Cortex of kidney (tissue), 1 donor: ENCODE measurements at places on chromosomes 6 and 20.

- no peak for DNase-seq
Measured at GRCh38 chr6:135147637-135148592, 33.2 kb upstream of the MYB start.

- no peak for DNase-seq
Measured at GRCh38 chr6:24723270-24723669, 4.3 kb upstream of the C6orf62 start.

DNA sequence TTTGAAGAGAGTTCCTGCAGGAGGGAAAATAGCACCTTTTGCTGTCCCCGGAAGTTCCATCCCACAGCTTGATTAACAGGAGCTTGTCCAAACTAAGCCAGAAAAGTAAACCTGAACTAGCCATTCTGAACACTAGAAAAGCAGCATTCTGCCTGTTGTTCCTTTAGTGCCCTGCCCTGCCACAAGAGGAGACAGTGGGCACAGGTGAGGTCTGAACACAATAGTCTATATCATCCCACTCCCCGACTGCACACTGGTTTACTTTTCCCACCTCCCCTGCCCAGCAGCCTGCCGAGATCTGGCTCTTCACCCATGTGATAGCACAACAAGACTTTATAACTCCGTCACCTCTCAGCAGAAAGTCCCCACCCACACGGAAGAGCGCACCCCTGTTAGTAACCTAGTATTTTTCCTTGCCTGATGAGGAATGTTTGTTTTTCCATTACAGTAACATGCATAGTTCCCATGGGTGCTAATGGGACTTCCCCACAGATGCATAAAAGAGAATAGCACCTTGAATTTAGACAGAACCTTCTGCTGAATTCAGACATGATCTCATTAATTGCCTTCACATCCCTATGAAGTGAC lies 59.7 kb downstream of the TFAP2A start:
- no peak for DNase-seq

GRCh38 chr20:62500237-62500864 lies 24.6 kb upstream of the GATA5 start:
- DNase-seq = no peak

DNA sequence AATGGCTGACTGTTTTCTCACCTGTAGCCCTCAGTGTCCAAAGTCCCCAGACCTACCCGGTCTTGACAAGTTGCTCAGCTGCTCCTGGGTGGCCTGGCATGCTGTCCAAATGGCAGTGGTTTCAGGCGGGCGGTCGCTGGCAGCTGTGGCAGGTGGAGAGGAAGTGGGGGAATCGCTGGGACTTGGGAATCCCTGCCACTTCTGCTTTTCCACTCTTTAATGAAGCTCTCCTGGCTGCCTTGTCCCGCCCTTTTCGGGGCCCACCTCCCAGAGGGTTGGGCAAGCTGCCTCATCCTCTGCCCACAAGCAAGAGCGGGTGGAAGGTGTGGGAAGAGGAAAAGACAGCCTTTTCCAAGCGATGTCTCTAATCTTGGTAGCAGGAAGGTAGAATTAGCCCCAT lies at the start of gene OCSTAMP:
Gene OCSTAMP, minus strand, starts transcription at position 194 of the 400 bp plus-strand sequence. Its CDS starts 94 bp downstream, at position 100.
- no peak for DNase-seq

DNA sequence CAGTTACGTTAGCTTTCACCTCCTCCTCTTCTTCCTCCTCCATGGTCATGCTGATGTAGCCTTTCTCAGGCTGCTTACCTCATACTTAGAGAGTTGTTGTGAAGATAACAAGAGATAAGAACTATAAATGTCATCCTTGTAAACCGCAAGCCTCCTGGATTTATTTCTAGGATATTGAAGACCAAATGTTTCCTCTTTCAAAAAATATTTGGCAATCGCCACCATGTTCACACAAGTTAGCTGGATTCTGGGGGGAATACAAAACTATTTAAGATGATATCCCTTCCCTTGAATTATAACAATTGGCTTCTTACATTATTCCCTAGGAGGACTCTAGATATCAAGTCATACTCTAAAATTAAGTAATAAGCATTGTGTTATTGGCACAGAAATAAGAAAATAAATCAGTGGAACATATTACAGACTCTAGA lies 99.8 kb upstream of the PLEKHG1 start:
- no peak for DNase-seq
